ENCODE measurements at places on chromosomes 3 and 15.

GRCh38 chr3:189744235-189744634 lies 113.0 kb downstream of the TP63 start:
- no peak for DNase-seq

DNA sequence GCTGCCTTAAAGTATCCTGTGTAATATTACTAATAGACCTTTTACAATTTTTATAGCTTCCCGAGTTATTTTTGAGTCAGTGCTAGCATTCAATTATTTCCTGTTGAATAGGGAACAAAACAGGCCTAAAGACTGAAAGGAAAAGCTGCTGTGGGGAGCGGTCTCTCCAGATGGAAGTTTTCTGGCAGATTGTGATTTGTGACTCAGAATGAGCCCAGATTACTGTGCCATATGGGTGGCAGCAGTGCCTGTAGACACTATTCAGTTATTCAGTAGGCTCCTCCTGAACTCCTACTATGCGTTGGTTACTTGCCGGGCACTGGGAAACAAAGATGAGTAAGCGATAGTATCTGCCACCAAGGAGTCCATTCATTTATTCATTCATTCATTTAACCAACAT lies 211.8 kb downstream of the CHST2 start:
- peak; percentile 36 for DNase-seq

- DNase-seq, result no peak
Observed at GRCh38 chr3:43640681-43641080, 18.9 kb upstream of the ANO10 start.

- DNase-seq, result no peak
Observed at GRCh38 chr3:126835472-126836219, 131.6 kb downstream of the CHCHD6 start.
